ENCODE measurements at places on chromosomes 5 and 9.

DNA sequence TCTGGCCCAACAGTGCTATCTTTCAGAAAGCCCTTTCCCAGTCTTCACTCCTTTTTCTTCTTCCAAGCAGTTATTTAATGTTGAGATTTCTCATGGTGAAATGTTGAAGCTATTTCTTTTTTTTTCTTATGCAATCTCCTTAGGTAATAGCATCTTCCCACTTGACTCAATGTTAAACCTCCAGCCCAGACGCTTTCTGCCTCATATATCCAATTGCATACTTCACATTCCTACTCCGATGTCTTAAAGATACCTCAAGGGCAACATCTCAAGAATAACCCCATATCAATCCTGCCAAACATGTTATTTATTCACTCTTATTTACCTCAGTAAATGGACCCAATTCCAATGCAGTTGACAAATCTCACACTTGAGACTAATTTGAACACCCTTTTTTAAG is 187.3 kb downstream of the CDH12 start:
- no peak for DNase-seq

DNA sequence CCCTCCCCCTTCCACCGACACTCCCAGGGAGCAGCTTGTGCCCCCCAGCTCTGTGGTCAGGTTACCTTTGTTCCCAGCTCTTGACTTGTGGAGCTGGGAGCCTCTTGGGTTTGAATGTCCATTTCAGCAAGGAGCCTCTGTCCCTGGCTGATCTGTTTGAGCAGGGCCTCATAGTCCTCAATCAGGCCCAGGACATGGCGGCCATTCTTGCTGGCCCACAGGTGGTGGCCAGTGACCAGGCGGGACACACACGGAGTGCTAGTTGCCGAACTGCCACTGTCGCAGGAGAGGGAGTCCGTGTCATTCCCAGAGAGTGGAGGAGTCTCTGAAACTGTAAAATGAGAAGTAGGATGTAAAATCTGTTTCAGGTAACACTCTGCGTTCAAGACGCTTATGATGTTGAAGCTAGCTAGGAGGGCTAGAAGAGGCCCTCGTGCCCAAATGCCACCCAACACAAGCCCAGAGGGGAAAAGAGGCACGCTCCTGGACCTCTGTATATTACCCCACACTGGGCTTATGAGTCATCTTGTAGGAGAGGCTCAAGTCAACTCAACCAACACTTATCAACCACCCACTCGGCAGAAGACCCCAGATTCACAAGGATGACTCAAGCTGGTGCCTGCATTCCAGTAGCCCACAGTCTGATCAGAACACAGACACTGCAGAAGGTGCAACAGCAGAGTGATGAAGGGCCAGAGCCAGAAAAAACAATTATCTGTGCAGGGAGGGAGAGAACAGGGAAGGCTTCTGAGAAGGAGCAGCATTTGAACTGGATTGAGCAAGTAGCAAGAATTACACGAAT is 177.0 kb downstream of the CDK5RAP2 start:
- no peak for DNase-seq

GRCh38 chr5:110341836-110342235 is 384.6 kb downstream of the TMEM232 start:
- no peak for DNase-seq

DNA sequence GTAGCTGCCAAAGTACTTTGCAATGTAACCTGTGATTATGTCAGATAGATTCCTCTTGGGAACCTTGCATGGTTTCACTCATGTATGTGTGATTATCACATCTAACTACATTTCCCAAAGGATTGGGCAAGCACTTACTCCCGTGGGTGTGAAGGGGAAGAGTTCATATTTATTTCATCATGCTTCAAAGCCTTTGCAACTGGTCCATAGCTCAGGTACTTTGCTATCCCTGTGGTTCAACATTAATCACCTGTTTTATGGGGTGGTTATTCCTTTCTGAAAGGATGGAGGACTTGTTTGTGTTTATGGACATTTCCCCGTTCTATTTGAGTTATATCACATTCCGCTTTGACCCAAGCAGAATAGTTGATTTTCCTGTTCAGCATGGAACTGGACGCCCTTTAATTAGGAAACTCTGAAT is 13.6 kb upstream of the ERMP1 start:
- no peak for DNase-seq

- DNase-seq: no peak
These were observed 37.1 kb upstream of the FAM169A start for GRCh38 chr5:74903165-74903787.

DNA sequence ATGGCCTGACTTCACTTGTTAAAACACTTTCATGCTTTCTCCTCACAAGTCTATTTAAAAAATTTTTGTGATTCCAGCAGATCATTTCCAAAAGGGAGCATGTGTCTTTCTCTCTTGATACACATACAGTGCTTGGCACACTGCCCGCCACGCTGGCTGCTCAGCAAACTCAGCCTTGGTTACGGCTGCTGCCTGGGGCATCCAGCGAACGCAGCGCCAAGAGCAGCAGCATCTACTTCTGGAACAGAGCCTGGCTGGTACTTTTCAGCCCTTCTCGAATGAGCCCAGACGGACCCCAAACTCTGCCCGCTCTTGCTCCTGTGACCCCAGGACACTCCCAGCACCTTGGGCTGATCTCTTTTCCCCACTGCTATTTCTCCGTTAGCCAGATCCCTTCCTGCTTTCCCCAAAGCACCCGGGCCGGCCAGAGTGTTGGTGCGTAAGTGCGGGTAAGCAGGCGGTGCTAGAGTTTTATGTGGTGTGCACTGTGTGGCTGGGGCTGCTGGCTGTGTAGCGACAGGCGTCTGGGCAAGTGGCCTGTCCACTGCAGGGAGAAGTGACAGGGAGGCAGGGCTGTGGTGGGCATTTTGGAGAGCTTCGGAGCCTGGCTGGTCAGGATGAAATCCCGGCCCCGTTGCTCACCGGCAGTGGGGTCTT is 73.2 kb downstream of the SH3PXD2B start:
- peak; percentile 48 for DNase-seq

DNA sequence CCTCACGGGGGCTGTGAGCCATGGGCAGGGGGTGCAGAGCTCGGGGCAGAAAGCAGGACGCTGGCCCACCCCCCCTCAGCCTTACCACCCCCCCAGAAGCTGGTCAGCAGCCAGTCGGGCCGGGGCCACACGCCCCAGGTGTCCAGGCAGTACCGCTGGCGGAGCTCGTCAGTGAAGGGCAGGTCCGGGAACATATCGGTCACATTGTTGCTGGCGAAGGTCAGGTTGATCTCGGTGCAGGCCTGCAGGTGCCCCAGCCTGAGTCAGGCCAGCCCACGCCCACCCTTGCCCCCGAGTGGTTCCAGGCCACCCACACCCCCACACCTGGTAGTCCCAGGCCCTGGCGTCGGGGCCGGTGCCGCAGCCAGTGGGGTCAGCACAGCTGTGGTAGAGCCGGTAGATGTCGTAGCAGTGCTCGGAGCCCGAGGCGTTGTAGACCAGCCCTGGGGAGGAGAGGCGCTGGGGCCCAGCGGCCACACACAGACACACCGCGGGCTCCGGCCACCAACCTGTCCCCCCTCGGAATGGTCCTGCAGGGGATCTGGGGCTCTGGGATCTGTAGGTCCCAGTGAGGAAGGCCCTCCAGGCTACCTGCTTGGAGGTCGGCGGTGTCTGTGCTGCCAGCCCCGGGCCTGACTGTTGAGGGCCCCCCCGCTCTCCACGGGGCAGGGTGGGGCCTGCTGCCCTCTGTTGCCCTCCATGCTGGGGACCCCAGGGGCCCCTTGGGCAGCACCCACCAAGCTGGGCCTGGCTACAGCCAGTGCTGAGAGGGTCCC is 2.6 kb downstream of the DPP7 start:
- no peak for DNase-seq

GRCh38 chr5:138068742-138069600 is 14.9 kb upstream of the WNT8A start:
- DNase-seq: peak; percentile 2

GRCh38 chr5:22693121-22693520 is 160.0 kb downstream of the CDH12 start:
- no peak for DNase-seq

DNA sequence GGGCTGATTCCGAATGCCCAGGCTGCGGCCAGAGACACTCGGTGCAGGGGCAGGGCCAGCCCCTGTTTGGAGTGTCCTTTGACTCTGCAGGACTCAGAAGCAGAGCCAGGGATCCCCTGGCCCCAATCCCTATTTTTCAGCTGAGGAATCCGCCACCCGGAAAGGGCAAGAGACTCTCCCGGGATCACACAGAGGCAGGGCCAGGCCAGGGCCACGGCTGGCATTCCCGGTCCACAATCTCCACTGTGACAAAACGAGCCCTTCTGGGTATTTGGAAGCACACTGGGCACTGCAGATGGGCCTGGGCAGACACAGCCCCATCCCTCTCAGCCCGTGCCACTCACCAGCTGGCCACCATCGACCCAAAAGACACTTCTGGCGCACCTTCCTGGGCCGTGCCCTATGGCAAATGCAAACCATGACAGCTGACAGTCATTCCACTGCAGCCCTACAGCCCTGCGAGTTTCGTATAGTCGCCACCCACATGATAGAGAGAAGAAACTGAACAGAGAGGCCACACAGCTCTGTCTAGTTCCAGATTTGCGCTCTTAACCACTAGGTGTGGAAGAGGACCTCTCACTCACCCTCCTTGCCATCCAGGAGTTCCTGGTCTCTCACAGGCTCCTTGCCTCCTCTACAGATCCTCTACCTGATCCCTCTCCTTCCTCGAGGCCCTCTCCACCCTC is 13.3 kb downstream of the NR5A1 start:
- no peak for DNase-seq

DNA sequence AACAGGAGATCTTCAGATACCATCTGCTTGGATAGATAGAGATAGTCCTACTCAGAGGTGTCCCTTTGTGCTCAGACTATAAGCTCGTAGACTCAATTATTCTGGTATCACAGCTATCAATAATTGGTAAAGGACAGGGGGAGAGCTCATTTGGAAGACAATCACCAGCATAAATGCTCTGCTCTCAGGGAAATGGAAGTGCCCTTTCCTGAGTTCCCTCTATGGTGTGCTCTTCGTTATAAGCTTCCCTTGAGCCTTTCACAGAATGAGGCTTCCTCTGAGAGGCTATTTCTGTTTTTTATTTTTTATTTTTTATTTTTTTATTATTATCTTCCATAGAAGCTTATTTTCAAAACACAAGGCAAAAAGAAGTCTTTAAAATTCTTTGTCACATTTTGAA is 1155.7 kb upstream of the DMAC1 start:
- no peak for DNase-seq

- no peak for DNase-seq
These were observed 38.6 kb downstream of the RANBP6 start for GRCh38 chr9:5976674-5977397.

All from DMS79 treated with DMSO at 0.1 percent for 48 hours (cell line).